ENCODE measurements at places on chromosomes 6 and 20. TPM values are rescaled to one million over a fixed set of nuclear protein-coding genes. Genes with fewer than 3 reads are reported as not detected.

DNA sequence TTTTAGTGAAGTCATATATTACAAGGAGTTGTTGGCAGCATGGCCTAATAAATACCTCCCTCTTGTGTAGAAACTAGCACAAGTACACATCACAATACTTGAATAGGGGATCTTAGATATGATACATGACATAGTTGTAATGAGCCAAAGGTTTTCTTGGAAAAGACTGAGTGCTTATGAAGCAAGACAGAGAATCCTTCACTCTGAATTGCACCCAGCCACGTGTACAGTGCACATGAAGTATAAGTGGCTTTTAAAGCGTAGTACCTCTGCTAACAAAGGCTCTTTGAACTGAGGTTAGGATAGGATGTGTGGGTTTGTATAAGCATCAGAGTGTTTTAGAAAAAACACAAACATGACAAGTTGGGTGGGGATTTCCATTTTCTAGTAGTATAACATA lies 145.5 kb upstream of the STMND1 start:
- no peak for DNase-seq

DNA sequence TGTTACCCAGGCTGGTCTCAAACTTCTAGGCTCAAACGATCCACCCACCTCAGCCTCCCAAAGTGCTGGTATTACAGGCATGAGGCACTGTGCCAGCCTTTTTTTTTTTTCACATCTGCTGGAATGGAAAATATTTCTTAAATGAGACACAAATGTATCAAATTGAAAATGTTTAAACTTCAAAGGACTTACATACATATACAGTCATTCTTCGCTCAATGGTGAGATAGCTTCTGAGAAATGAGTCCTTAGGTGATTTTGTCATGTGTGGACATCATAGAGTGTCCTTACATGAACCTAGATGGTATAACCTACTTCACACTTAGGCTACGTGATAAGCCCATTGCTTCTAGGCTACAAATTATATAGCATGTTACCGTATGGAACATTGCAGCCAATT lies 43.1 kb downstream of the MICA start:
- no peak for DNase-seq

DNA sequence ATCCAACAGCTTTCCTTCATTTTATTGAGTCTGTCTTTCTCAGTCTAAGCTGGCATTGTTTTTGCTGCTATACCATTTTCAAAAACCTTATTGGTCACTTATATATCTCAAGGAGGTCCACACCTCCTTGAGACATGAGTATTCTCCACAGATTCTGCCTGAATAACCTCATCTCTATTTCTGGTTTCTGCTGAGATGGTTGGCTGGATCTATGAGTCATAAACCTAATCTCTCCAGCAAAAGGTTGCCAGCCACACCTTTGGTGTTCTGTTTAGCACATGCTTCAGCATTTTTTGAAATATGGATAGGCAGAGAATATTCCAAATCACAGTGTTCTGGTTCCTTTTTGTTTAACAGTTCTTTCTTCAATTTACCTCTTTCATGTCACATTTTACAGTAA lies 40.8 kb upstream of the TMEM244 start:
- DNase-seq = no peak

The SLC17A5 gene
- total RNA-seq = 3.3 TPM

DNA sequence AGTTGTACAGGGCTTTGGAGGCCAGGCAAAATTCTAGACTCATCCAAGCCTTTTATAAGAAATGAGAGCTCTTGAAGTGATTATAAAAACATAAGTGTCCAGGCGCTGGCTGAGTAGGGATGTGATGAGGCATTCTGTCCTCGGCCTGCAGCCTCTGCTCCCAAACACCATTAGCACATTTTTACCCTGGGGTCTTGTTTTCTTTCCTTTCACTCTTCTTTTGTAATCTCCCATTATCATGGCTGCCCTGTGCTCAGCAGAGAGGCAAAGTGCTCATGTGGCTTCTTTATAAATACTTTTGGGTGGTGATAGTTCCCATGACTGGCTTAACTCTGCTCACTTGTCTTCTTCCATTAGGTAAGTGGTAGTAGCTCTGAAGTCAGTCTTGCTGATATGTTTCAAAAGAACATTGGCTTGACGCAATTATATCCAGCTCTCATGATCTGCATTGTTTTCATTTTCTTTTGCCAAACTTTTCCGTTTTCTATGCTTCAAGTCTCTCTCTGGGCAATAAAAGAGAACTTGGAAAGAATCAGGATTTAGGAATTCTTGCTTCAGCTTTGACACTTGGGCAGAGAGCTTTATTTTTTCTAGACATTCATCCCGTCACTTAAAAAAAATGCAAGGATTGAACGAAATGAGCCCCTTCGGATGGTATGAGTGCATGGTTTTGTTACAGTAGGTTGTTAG lies 61.1 kb downstream of the CAP2 start:
- DNase-seq = no peak

DNA sequence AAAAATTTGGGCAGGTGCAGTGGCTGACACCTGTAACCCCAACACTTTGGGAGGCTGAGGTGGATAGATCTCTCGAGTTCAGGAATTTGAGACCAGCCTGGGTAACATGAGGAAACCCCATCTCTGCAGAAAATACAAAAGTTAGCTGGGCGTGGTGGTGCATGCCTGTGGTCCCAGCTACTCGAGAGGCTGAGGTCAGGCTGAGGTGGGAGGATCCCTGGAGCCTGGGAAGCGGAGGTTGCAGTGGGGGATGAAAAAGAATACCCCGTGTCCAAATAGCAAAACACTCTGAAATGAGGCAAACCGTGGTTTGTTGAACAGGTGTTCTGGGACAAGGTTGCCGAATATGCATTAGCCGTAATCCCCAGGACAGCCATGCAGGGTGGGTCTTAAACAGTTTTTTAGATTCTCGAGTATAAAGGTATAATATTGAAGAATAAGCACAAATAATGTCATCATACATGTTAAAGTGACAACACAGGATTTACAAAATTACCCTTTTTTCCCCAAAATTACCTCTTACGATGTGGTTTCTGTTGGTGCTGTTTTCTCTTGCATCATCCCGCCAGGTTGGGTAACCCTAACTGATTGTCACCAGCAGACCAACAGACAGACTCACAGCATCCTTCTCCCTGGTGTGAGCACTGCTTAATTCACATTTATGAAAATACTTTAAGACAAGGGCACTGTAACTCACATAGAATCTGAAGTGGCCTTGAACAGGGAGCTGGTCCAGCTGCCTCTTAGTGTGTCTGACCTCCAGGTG lies 9.1 kb downstream of the DNAJC5 start:
- no peak for DNase-seq

DNA sequence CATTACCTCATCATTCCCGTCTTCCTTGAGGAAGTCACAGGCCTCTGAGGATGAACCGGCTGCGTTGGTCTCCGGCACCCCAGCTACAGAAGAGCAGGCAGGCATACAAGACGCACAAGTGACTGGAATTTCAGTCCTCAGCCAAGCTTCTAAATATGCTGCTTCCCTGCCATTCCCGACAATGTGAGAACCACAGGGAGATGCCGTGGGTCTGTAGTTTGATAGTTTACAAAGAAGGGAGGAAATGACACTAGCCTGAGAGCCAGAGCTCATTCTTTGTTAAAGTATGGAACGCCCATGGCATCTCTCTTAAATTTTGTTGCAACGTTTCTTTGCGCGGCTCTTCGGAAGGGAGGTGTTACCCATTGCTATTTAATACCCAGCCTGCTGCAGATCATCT lies 25.7 kb downstream of the HEBP2 start:
- no peak for DNase-seq

GRCh38 chr20:38184101-38184500 lies 19.0 kb upstream of the TGM2 start:
- no peak for DNase-seq

GRCh38 chr6:17574866-17575560 lies 25.1 kb upstream of the FAM8A1 start:
- no peak for DNase-seq

GRCh38 chr6:9499709-9500108 lies 915.2 kb downstream of the TFAP2A start:
- no peak for DNase-seq

The OPRM1 gene
- total RNA-seq = not detected

The SLC16A10 gene
- 106 TPM for total RNA-seq

The FAM83C gene
- not detected for total RNA-seq

The UNC5CL gene
- total RNA-seq = 0.37 TPM

- no peak for DNase-seq
Observed at GRCh38 chr6:88490195-88490907, 324.2 kb upstream of the CNR1 start.

- no peak for DNase-seq
Observed at GRCh38 chr6:24768361-24768760, 6.4 kb upstream of the GMNN start.

DNA sequence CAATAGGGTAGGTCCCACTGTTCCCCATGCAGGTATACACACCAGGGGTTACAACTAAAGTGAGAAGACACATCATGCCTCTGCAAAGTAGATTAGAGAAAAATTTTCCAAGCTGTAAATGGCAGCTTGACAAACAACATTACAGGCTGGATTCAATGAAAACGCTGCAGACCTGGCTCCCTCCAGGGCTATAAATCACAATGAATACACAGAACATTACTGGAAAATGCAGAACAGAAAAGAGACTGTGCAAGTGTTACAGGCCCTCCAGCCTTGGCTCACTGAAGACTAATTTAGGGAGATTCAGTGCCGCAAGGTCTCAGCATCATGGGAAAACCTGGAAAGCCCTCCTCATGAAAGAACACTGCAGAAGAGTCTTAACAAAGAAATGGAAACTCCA lies 207.8 kb downstream of the KHDC1L start:
- no peak for DNase-seq

The SIRPB1 gene
- 1.9 TPM for total RNA-seq

GRCh38 chr6:18362058-18362561 lies 25.0 kb upstream of the RNF144B start:
- no peak for DNase-seq

- DNase-seq = no peak
Observed at GRCh38 chr6:92180090-92180489, 1239.3 kb downstream of the EPHA7 start.

The OR2B6 gene
- not detected for total RNA-seq

DNA sequence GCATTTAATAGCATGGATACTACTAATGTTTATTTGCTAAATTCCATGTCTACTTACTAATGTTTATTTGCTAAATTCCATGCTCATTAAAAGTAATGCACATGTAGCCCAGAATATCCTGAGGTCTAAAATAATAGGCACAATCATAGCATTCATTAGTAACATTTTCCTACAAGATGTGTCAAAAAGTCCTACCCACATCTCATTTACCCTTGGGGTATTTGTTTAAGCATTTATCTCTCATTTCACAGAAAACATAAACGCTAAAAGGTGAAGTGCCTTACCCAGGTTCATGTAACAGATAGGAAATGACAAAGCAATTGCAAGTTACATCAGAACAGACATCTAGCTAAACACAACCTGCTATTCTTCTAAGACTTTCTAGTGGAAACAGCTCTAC lies 457.1 kb downstream of the HACE1 start:
- DNase-seq = no peak

The IYD gene
- not detected for total RNA-seq

GRCh38 chr20:42218621-42219374 lies 600.6 kb upstream of the CHD6 start:
- no peak for DNase-seq

The SULF2 gene
- 11.6 TPM for total RNA-seq

- DNase-seq = no peak
Observed at GRCh38 chr6:7697820-7698623, 27.9 kb upstream of the BMP6 start.

DNA sequence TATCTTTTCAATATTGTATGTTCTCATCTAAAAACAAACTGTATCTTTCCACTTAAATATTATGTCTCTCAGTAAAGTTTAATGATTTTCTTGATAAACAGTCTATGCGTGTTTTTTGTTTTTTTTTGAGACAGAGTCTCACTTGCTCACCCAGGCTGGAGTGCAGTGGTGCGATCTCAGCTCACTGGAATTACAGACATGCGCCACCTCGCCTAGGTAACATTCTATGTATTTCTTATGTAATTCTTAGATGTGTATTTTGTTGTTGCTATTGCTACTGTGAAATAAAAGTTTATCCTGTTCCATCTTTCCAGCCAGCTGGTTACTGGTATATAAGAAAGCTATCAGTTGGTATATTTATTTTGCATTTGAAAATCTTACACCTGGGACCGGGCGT lies 29.4 kb downstream of the ABHD12 start:
- DNase-seq = no peak

- DNase-seq = no peak
Observed at GRCh38 chr6:138811866-138812265, 16.0 kb downstream of the ECT2L start.

The RAMACL gene
- total RNA-seq = 0.68 TPM

DNA sequence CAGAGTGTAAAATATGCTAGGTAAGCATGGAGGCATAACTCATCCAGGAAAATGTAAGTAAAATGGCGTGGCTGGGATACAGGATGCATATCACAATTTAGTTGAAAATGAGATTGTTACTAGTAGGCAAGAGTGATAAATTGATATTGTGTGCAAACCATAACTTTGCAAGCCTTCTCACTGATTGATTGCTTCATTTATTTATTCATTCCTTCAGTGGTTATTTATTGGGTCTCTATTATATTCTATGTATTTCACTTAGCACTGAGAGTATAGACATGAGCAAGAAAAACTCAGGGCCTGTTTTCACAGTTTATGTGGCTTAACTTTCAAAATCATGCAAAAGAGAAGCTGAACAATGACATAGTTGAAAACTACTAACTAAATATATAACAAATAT lies 241.0 kb upstream of the EYS start:
- DNase-seq = no peak

The PRSS35 gene
- total RNA-seq = 0.08 TPM

GRCh38 chr6:107784669-107785068 lies 39.4 kb downstream of the SCML4 start:
- no peak for DNase-seq

The GRIK2 gene
- 2.9 TPM for total RNA-seq
